ENCODE measurements at places on chromosomes 13 and 19.
A peak's percentile ranks its signal among the peaks of the same experiment; 100 is the strongest.

DNA sequence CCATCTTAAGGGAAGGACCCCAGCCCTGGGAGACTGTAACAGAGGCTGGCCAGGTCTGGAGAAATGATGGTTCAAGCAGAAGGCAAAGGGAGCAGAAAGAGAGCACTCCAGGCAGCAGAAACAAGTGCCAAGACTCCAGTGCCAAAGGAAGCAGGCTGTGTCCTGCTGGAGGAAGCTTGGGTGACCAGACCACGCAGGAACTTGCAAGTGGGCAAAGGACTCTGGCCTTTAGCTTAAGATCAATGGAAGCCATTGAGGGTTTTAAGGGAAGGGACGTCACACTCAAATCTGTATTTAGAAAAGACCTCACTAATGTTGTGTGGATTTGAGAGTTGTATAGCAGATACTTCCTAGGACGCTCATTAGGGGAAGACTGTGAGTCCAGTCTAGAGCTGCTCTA is 95.5 kb downstream of the MIPEP start:
- no peak for DNase-seq

DNA sequence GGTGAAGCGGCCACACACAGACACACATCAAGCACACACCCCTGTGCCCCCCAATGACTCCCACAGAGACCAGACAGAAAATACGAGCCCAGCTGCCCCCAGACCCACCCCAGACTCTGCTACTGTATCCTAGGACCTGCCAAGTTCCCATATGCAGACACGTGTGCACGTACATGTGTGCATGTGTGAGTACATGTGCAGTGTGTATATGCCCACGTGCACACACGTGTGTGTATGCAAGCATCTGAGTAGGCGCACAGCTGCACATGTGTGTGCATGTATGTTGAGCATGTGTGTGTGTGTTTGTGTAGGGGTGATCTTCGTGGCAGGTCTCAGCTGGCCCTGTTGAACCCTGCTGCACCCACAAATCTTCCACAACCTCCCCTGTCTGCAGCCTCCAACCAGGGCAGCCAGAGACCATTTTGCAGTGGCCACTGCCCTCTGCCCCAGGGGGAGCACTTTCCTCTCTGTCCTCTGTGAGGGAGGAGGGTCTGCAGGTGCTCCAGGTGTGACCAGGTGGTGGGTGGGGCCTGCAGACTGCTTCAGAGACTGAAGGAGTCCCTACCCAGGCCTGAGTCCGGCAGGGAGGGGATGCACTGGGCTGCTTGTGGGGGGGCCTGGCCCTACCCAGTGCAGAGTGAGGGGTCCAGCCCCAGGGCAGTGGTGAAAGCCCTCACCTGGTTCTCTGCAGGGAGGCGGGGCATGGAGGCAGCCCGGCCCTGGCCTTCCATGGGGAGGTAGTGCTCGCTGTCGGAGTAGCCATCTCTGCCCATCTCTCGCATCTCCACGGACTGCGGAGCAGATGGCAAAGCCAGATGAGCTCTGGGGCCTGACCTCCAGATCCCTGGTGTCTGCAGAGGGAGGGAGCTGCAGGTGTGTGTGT is 61.5 kb downstream of the IER2 start:
- no peak for DNase-seq

- peak; percentile 77 for DNase-seq
Observed at GRCh38 chr19:3987619-3988371, 2.5 kb upstream of the EEF2 start.

GRCh38 chr13:112655913-112656312 is 33.9 kb upstream of the ATP11A start:
- no peak for DNase-seq

- DNase-seq, result no peak
Observed at GRCh38 chr19:39778763-39779162, at the start of gene LEUTX. TSS of gene LEUTX (plus strand) at chr19:39778854. CDS start at chr19:39778921, 67 bp downstream.

All from activated CD4-positive, alpha-beta T cell treated with anti-CD3 and anti-CD28 coated beads, Interleukin-2, amount 50 U/mL, for 24 hours (primary cell).